Memory B cell (primary cell): ENCODE measurements at places on chromosomes 6 and 20.

DNA sequence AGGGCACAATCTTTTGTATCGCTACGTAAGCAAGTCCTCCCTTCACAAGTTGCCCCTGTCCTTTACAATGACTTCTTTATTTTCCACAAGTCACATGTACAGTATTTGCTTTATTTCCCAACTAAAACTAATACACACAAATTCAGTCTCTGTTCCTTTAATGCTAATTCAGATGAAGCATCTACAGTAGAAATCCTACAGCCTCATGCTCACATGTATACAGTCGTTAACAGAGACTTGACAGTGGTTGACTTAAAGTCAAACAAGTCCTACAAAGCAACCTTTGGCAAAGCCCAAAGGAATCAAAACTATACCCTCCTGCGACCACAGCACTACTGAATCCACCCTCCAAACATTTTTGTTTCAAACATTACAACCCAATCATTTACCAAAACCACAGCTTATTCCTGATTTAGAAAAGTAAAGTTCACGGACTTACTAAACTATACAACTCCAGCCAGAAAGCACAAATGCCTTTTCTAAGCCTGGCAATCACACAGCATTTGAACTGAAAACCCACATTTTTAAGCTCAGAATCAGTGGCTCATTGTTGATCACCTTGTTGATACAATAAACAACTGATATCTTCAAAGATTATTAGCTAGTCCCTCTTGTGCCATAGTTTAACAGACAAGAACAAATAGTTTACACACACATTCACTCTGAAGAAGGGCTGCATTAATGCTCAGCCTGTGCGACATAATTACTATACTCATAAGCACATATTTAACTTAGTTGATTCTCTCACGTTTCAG is 70.9 kb upstream of the NHSL1 start:
- H3K27me3 ChIP-seq: peaks cover 3% of the 10 kb centered on the region
- H3K27ac ChIP-seq: no peak overlapping the region
- no peak for DNase-seq
- H3K4me1 ChIP-seq: no peaks in the 10 kb centered on the region

DNA sequence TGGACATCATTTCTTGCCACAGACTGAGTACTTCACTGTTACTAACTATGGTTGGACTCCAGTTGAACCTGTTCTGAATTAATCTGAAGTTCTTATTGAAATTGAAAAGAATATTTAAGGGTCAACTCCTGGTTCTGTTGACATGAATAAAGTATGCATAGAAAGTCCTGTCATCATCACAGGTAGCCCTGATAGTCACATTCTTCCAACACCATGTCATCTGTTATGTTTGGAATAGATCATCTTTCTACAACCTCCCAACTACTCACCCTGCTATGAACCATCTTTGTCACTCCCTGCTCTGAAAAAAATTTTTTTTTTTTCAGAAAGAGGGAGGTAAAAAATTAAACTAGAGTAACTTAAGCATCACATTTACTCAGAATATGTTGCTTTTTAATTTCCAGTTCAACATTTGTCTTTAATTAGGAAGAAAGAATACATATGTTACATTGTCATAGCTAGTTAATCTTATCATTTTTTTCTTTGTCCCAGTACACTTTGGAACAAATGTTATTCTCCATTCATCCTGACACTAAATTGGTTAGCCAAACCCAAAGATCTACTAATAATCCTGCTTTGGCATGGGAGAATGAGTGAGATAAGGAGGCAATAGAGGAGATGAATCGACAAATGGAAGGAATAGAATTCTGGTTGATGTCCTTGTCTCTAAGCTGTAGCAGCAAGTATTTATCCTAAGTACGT is 775.1 kb upstream of the NRSN1 start:
- H3K4me3 ChIP-seq: no peak overlapping the region
- no peaks in the 10 kb centered on the region for H3K4me1 ChIP-seq
- H3K27ac ChIP-seq: no peak overlapping the region
- no peaks in the 10 kb centered on the region for H3K27me3 ChIP-seq

- no peaks in the 10 kb centered on the region for H3K36me3 ChIP-seq
- no peak overlapping the region for H3K4me3 ChIP-seq
- peak overlapping the region; percentile 80 for H3K27ac ChIP-seq
- no peaks in the 10 kb centered on the region for H3K27me3 ChIP-seq
- peaks cover 43% of the 10 kb centered on the region for H3K4me1 ChIP-seq
Measured at GRCh38 chr20:44643596-44644229, 7.8 kb downstream of the ADA start.

- no peaks in the 10 kb centered on the region for H3K4me1 ChIP-seq
- H3K4me3 ChIP-seq: no peak overlapping the region
- no peak for DNase-seq
- no peaks in the 10 kb centered on the region for H3K36me3 ChIP-seq
- no peak overlapping the region for H3K27ac ChIP-seq
- H3K27me3 ChIP-seq: no peaks in the 10 kb centered on the region
Measured at GRCh38 chr6:9315966-9316650, 880.8 kb upstream of the SLC35B3 start.

GRCh38 chr6:134701301-134701700 is 248.6 kb downstream of the ALDH8A1 start:
- no peak overlapping the region for H3K4me3 ChIP-seq
- no peaks in the 10 kb centered on the region for H3K4me1 ChIP-seq
- no peak for DNase-seq
- no peak overlapping the region for H3K27ac ChIP-seq
- peaks cover 13% of the 10 kb centered on the region for H3K27me3 ChIP-seq
- no peaks in the 10 kb centered on the region for H3K36me3 ChIP-seq

- H3K27me3 ChIP-seq: peaks cover 15% of the 10 kb centered on the region
- no peaks in the 10 kb centered on the region for H3K4me1 ChIP-seq
- H3K36me3 ChIP-seq: peaks cover 2% of the 10 kb centered on the region
- H3K27ac ChIP-seq: no peak overlapping the region
- no peak overlapping the region for H3K4me3 ChIP-seq
- DNase-seq: no peak
Measured at GRCh38 chr20:59386809-59387208, 86.4 kb downstream of the EDN3 start.

GRCh38 chr6:38261626-38262025 is 378.1 kb downstream of the BTBD9 start:
- no peak for DNase-seq
- no peak overlapping the region for H3K4me3 ChIP-seq
- no peak overlapping the region for H3K27ac ChIP-seq
- H3K27me3 ChIP-seq: no peaks in the 10 kb centered on the region
- peaks cover 29% of the 10 kb centered on the region for H3K36me3 ChIP-seq
- peaks cover 22% of the 10 kb centered on the region for H3K4me1 ChIP-seq

- peaks cover 27% of the 10 kb centered on the region for H3K27me3 ChIP-seq
- no peak overlapping the region for H3K4me3 ChIP-seq
Measured at GRCh38 chr6:28537509-28538140, 11.9 kb downstream of the GPX5 start.

DNA sequence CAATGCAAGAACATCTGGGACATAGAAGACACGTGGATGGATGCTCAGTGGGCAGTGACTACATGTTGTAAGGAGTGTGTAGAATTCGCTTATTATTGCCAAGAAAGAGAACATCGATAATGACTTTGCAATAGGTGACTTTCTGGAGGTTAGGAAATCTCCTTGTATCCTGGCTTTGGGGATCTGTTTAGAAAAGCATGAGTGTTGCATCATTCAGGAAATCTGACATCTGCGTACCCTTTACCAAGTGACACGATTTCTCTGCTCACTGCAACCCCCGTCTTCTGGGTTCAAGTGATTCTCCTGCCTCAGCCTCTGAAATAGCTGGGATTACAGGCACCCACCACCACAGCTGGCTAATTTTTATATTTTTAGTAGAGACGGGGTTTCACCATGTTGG is 23.2 kb downstream of the RIN2 start:
- peaks cover 4% of the 10 kb centered on the region for H3K27me3 ChIP-seq
- peaks cover 16% of the 10 kb centered on the region for H3K4me1 ChIP-seq
- H3K27ac ChIP-seq: no peak overlapping the region
- no peak overlapping the region for H3K4me3 ChIP-seq
- H3K36me3 ChIP-seq: no peaks in the 10 kb centered on the region

DNA sequence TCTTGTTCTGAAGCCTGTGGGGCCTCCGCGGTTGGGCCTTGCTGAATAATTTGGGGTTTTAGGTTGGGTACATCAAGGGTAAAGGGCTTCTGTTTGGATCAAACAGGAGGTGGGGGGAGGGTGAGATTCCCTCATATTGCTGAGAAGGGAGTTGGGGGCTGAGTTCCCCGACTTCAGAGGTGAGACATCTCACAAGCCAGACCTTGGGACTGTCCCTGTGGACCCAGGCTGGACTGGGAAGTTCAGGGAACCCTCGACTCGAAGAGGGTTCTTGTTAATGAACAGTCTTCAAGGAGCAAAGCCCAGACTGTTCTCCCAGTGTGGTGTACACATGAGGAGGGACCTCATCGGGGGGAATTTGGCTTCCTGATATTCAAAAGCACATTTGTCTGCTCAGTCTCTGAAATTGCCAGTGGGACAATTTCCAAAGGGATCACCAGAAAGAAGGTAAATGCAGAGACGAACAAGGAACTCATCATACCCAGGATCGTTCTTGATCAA is 118.5 kb downstream of the SYCP2 start:
- DNase-seq: no peak
- no peaks in the 10 kb centered on the region for H3K4me1 ChIP-seq

GRCh38 chr6:72080260-72080941 is 194.1 kb downstream of the RIMS1 start:
- no peak for DNase-seq
- H3K27me3 ChIP-seq: peaks cover 9% of the 10 kb centered on the region
- H3K36me3 ChIP-seq: no peaks in the 10 kb centered on the region
- H3K4me1 ChIP-seq: no peaks in the 10 kb centered on the region
- H3K27ac ChIP-seq: no peak overlapping the region

GRCh38 chr6:31572041-31572911 is at the start of gene LTA:
Gene LTA (plus strand): TSS chr6:31572289. CDS start chr6:31572743, 454 bp downstream.
- H3K27me3 ChIP-seq: no peaks in the 10 kb centered on the region
- H3K4me3 ChIP-seq: peak within 1 kb of the TSS; percentile 96
- DNase-seq: peak; percentile 60
- peak within 1 kb of the TSS; percentile 95 for H3K27ac ChIP-seq
- peaks cover 73% of the 10 kb centered on the region for H3K4me1 ChIP-seq
- peaks cover 13% of the 10 kb centered on the region for H3K36me3 ChIP-seq

- peaks cover 41% of the 10 kb centered on the region for H3K4me1 ChIP-seq
- H3K27ac ChIP-seq: peak overlapping the region; percentile 93
- peak overlapping the region; percentile 71 for H3K4me3 ChIP-seq
- no peaks in the 10 kb centered on the region for H3K36me3 ChIP-seq
- no peaks in the 10 kb centered on the region for H3K27me3 ChIP-seq
Measured at GRCh38 chr20:53941680-53942471, 128.5 kb downstream of the BCAS1 start.

- H3K4me1 ChIP-seq: peaks cover 3% of the 10 kb centered on the region
- H3K36me3 ChIP-seq: no peaks in the 10 kb centered on the region
- no peaks in the 10 kb centered on the region for H3K27me3 ChIP-seq
- no peak overlapping the region for H3K4me3 ChIP-seq
- H3K27ac ChIP-seq: no peak overlapping the region
- no peak for DNase-seq
Measured at GRCh38 chr20:49973981-49974380, 8.8 kb upstream of the SNAI1 start.

GRCh38 chr6:54846243-54846856 is at the start of gene FAM83B:
Gene FAM83B (plus strand): TSS chr6:54846771. CDS start chr6:54870247, 23,476 bp downstream.
- no peaks in the 10 kb centered on the region for H3K4me1 ChIP-seq
- H3K27ac ChIP-seq: no peak within 1 kb of the TSS
- no peaks in the 10 kb centered on the region for H3K36me3 ChIP-seq

- peak overlapping the region; percentile 60 for H3K27ac ChIP-seq
- H3K27me3 ChIP-seq: no peaks in the 10 kb centered on the region
- no peak for DNase-seq
- H3K4me3 ChIP-seq: no peak overlapping the region
- peaks cover 25% of the 10 kb centered on the region for H3K4me1 ChIP-seq
- peaks cover 29% of the 10 kb centered on the region for H3K36me3 ChIP-seq
Measured at GRCh38 chr6:38262026-38262425, 377.7 kb downstream of the BTBD9 start.

- H3K4me1 ChIP-seq: no peaks in the 10 kb centered on the region
- no peaks in the 10 kb centered on the region for H3K36me3 ChIP-seq
- no peak overlapping the region for H3K27ac ChIP-seq
- no peak overlapping the region for H3K4me3 ChIP-seq
- no peaks in the 10 kb centered on the region for H3K27me3 ChIP-seq
Measured at GRCh38 chr6:146974351-146974750, 229.9 kb upstream of the STXBP5 start.
